Activated CD4-positive, alpha-beta T cell treated with anti-CD3 and anti-CD28 coated beads, Interleukin-2, amount 50 U/mL, for 1 hour (primary cell): ENCODE measurements at places on chromosomes 13 and 19.
A peak's percentile ranks its signal among the peaks of the same experiment; 100 is the strongest.

GRCh38 chr13:94612050-94612449 is 10.4 kb downstream of the GPR180 start:
- DNase-seq: no peak

GRCh38 chr13:29520671-29521070 is 74.8 kb downstream of the SLC7A1 start:
- no peak for DNase-seq

GRCh38 chr13:43516401-43516833 is 270.4 kb downstream of the ENOX1 start:
- no peak for DNase-seq

- DNase-seq: no peak
Measured at GRCh38 chr19:46508206-46508605, 12.5 kb upstream of the PNMA8B start.

DNA sequence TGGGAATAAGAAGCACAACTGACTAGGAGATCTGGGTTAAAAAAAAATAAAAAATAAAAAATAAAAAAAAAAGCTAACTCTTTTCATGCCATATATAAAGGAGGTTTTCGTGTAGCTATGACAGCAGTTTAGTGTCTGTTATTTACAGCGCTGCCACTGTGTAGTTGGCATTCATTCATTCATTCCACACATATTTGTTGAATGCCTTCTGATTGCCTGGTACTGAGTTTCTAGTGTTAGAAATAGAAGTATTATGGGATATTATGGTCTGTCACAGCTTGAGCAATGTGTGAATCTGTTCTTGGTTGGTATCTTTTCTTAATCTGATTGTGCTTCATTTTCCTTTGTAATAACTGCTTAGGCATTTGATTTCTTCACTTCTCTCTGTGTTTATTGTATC is 237.4 kb downstream of the NBEA start:
- DNase-seq: no peak

- DNase-seq: no peak
Measured at GRCh38 chr13:85497652-85498051, 301.6 kb downstream of the SLITRK6 start.

GRCh38 chr19:35848919-35849505 is 3.3 kb downstream of the NPHS1 start:
- DNase-seq: no peak

DNA sequence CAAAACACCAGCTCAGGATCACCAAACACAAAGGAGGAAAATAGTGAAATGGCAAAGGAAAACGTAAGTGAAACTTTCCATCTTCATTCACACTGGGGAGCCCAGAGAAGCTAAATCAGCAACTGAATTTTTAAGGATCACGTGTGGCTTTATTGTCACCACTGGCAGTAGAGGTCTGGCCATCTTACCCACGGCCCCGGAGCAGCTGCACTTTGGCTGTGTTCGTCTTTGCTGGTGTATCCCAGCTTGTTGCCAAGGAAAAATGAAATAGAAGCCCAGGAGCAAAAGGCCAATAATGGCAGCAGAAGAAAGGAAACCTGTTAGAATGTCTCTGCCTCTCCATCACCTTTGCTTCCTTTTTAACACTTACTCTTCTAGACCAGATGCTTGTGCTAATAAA is 274.7 kb downstream of the FOXO1 start:
- DNase-seq: no peak

GRCh38 chr19:35560677-35561076 is 2.8 kb downstream of the ATP4A start:
- DNase-seq: no peak

- no peak for DNase-seq
Measured at GRCh38 chr19:48603001-48603400, 3.5 kb upstream of the SPACA4 start.

DNA sequence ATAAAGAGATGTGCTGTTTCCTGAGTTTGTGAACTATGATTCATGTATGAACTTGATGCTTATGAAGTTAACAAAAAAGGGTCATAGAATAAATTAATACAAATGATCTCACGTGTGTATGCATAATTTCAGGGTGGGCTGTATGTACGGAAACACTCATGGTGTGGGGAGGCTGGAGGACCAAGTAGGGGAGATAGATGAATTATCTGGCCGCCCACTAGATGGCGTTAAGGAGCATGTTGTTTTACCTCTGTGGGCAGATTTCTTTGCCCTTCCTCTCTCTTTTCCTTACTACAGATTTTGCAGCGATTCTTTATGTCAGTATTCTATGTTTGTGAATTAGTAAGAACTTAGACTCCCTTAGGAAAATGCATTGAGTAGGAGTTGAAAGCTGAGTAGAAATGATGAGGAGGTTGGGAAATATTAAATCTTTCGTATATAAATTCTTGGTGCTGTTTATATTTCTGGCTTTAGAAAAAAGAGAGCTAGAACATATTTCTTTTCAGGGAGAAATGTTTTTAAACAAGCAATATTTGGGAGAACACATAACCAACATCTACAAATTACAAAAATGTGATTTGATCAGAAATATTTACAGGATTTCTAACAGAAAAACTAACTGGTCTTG is 47.4 kb upstream of the TMTC4 start:
- peak; percentile 46 for DNase-seq

GRCh38 chr13:113846636-113847318 is 17.1 kb downstream of the GAS6 start:
- peak; percentile 20 for DNase-seq

- DNase-seq: no peak
Measured at GRCh38 chr13:57408312-57408711, 223.2 kb upstream of the PCDH17 start.

DNA sequence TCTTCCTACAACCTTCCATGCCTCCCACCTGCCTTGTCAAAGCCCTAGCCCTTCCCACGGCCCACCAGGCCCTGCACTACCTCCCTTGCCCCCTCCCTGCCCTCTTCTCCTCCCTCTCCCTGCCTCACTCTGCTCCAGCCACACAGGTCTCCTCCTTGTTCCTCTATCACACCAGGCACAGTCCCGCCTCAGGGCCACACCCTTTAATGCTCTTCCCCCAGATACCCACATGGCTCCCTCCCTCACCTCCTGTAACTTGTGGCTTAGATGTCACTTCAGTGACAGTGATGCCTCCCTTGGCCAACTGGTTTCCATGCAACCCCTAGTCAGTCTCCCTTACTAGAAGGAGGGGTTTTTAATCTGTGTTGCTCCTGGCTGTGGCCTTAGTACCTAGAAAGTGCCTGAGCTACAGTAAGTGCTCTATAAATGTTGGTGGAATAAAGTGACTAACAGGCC is 1.3 kb downstream of the SIRT6 start:
- no peak for DNase-seq

GRCh38 chr13:29474991-29475390 is 120.5 kb downstream of the SLC7A1 start:
- DNase-seq: no peak

- no peak for DNase-seq
Measured at GRCh38 chr13:76638882-76639281, 247.3 kb downstream of the KCTD12 start.

- DNase-seq: no peak
Measured at GRCh38 chr19:17078920-17079709, 3.5 kb downstream of the MYO9B start.

DNA sequence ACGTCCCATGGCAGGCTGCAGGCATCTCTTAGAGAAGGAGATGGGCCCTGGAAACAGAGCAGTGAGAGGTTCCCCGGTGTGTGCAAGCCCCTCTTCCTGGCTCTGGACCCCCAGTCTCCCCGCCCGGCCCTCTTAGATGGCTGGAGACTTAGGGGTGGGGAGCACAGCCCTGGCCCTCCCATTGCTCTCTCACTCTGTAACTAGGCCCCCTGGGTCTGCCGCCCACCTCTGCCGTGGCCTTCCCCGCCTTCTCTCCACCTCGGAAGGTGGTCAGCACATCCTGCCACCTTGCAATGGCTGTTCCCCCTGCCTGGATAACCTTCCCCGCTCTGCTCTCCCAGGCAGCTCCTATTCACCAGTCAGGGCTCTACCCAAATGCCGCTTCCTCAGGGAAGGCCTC is 21.8 kb upstream of the C2CD4C start:
- no peak for DNase-seq

DNA sequence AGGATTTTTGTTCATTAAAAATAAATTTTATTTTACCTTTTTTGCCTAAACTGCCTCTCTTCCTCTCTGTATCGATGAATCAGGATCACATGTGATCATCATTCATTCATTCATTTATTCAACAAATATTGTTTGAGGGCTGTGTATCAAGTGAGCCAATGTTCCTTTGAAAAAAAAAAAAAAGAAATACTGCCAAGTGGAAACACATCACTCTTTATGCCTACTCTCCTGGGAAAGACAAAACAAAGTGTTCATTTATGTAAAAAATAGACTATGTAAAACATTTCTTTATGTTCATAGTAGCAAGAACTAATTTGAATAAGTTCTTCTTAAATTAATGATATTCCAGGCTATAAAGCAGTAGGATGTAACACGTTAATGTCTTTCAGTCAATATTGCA is 233.1 kb downstream of the POSTN start:
- no peak for DNase-seq

- no peak for DNase-seq
Measured at GRCh38 chr19:18503971-18504885, 17.6 kb downstream of the ELL start.

GRCh38 chr13:29429286-29429900 is 166.1 kb downstream of the SLC7A1 start:
- no peak for DNase-seq

- no peak for DNase-seq
Measured at GRCh38 chr13:111341886-111342285, 21.4 kb downstream of the TEX29 start.

DNA sequence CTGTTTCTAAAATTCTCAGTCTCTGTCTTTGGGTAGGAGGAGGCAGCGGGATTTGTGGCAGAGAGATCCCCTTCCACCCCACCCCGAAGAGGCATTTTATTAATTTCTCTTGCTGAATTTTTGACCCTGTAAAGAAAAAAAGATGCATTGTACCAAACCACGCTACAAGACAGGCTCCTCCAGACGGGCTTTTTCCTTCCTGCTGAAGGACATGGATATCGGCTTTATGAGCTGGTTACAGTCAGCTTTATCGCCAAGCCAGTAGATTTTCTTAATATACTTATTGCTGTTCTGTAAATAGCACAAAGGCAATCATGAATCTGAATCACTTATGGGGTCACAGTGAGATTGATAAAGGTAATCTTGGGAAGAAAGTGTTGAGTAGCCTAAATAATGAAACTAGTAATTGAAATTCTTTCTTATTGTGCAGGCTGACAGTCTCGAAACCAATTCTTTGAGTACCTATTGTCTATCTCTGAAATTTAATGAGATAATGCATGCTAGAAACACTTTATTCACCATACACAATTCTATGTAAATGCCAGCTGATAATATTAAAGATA is 24.5 kb downstream of the MBNL2 start:
- DNase-seq: no peak
